Regular cardiac myocyte (primary cell): ENCODE measurements at places on chromosomes 7 and 10. TPM values are rescaled to one million over a fixed set of nuclear protein-coding genes. Genes with fewer than 3 reads are reported as not detected.

The CDH23 gene
- under 0.01 and 0.56 TPM in 2 replicates for total RNA-seq

The GRID1 gene
- total RNA-seq, result not detected in 2 replicates

The SPDYE2 gene
- not detected in 2 replicates for total RNA-seq

The POLD2 gene
- 61.2 and 146 TPM in 2 replicates for total RNA-seq

The ACTR3C gene
- 0.19 and 1.7 TPM in 2 replicates for total RNA-seq

The C10orf67 gene
- 0.19 TPM in 1 of 2 replicates, not detected in the other for total RNA-seq

The DDIT4 gene
- 429 and 1,067 TPM in 2 replicates for total RNA-seq

The SH3PXD2A gene
- 10.7 and 18.0 TPM in 2 replicates for total RNA-seq

The ADCYAP1R1 gene
- total RNA-seq, result under 0.01 and 0.19 TPM in 2 replicates

The C7orf33 gene
- total RNA-seq, result not detected in 2 replicates

The EXOC4 gene
- 69.0 and 110 TPM in 2 replicates for total RNA-seq

The DPP6 gene
- not detected in 2 replicates for total RNA-seq

The OR2F2 gene
- total RNA-seq, result under 0.01 TPM in 1 of 2 replicates, not detected in the other

The NPY4R2 gene
- 0.19 and 0.28 TPM in 2 replicates for total RNA-seq

The BICC1 gene
- 92.6 and 161 TPM in 2 replicates for total RNA-seq

The EPO gene
- not detected in 2 replicates for total RNA-seq

The NPVF gene
- not detected in 2 replicates for total RNA-seq

The USP6NL gene
- 10.7 and 12.4 TPM in 2 replicates for total RNA-seq

The NRAP gene
- total RNA-seq, result not detected in 2 replicates

The WDR86 gene
- 0.56 TPM in 1 of 2 replicates, not detected in the other for total RNA-seq

The BEND7 gene
- 0.58 and 2.3 TPM in 2 replicates for total RNA-seq

The CTNNA3 gene
- total RNA-seq, result under 0.01 TPM in 1 of 2 replicates, not detected in the other

The STRIP2 gene
- total RNA-seq, result 5.2 and 5.9 TPM in 2 replicates

The OR13A1 gene
- total RNA-seq, result not detected in 2 replicates

The C7orf57 gene
- total RNA-seq, result not detected in 2 replicates

The PRSS1 gene
- total RNA-seq, result not detected in 2 replicates

The PHYHIPL gene
- not detected in 2 replicates for total RNA-seq

The KCND2 gene
- total RNA-seq, result 2.1 and 10.1 TPM in 2 replicates

The MYL7 gene
- not detected in 2 replicates for total RNA-seq

The RNF32 gene
- 0.77 and 2.5 TPM in 2 replicates for total RNA-seq

The CLCN1 gene
- not detected in 2 replicates for total RNA-seq

The OR2A12 gene
- not detected in 2 replicates for total RNA-seq

The ODAD2 gene
- total RNA-seq, result not detected in 2 replicates

The STOX1 gene
- under 0.01 and 0.19 TPM in 2 replicates for total RNA-seq

The FKBP9 gene
- 179 and 345 TPM in 2 replicates for total RNA-seq

The MAPK8 gene
- total RNA-seq, result 43.9 and 49.9 TPM in 2 replicates

The ADIRF gene
- 29.3 and 69.4 TPM in 2 replicates for total RNA-seq

The EPHA1 gene
- 0.58 TPM in 1 of 2 replicates, not detected in the other for total RNA-seq

The CDK6 gene
- total RNA-seq, result 38.3 and 38.9 TPM in 2 replicates

The BLNK gene
- total RNA-seq, result 0.28 TPM in 1 of 2 replicates, not detected in the other

The HMX2 gene
- total RNA-seq, result not detected in 2 replicates

The VSTM2A gene
- not detected in 2 replicates for total RNA-seq

The UNC5B gene
- total RNA-seq, result 9.3 and 11.7 TPM in 2 replicates

The C1QL3 gene
- total RNA-seq, result not detected in 2 replicates

The RET gene
- total RNA-seq, result 0.28 and 0.58 TPM in 2 replicates

The AVPI1 gene
- 15.3 and 27.6 TPM in 2 replicates for total RNA-seq

The SLC16A12 gene
- total RNA-seq, result 0.56 and 0.96 TPM in 2 replicates

The ADCY1 gene
- 0.19 and 0.56 TPM in 2 replicates for total RNA-seq

The RARRES2 gene
- 1.3 and 25.4 TPM in 2 replicates for total RNA-seq

The TM9SF3 gene
- total RNA-seq, result 181 and 197 TPM in 2 replicates

The FGF8 gene
- 0.19 TPM in 1 of 2 replicates, not detected in the other for total RNA-seq

The CYP3A7 gene
- total RNA-seq, result not detected in 2 replicates

The HDAC9 gene
- total RNA-seq, result 18.2 and 51.9 TPM in 2 replicates

The UPP1 gene
- total RNA-seq, result 9.0 and 14.4 TPM in 2 replicates

The JAZF1 gene
- 3.8 and 5.9 TPM in 2 replicates for total RNA-seq

The MORN4 gene
- 3.7 and 5.8 TPM in 2 replicates for total RNA-seq

The DNTT gene
- not detected in 2 replicates for total RNA-seq

The PON1 gene
- not detected in 2 replicates for total RNA-seq
